A549 treated with Mapracorat at 1 μM for 4 hours (cell line): ENCODE measurements at places on chromosomes 5 and 9. TPM values are rescaled to one million over a fixed set of nuclear protein-coding genes. Genes with fewer than 3 reads are reported as not detected.

OR13F1 gene
- total RNA-seq: not detected in 5 replicates

PKD2L2 gene
- 0.07 TPM in 1 of 5 replicates, not detected in the others for total RNA-seq

ROPN1L gene
- total RNA-seq: 1.1 to 2.9 TPM (median 2.6 TPM) in 5 replicates

SFXN1 gene
- total RNA-seq: 78.5 to 104 TPM (median 91.3 TPM) in 5 replicates

BNIP1 gene
- 15.8 to 20.2 TPM (median 17.6 TPM) in 5 replicates for total RNA-seq

SLC6A3 gene
- 0.27 to 0.87 TPM (median 0.61 TPM) in 5 replicates for total RNA-seq

ACSL6 gene
- total RNA-seq: 0.06 to 0.07 TPM in 2 of 5 replicates, not detected in the others

TSLP gene
- total RNA-seq: not detected in 5 replicates

IQGAP2 gene
- total RNA-seq: 1.2 to 2.4 TPM (median 1.8 TPM) in 5 replicates

GRIA1 gene
- not detected in 5 replicates for total RNA-seq

SLC6A7 gene
- 0.05 TPM in 1 of 5 replicates, not detected in the others for total RNA-seq

NEUROG1 gene
- not detected in 5 replicates for total RNA-seq
